ENCODE measurements at places on chromosomes 1 and 21.

- peak; percentile 35 for DNase-seq
Measured at GRCh38 chr1:23019863-23020625, 776 bp downstream of the KDM1A start.

GRCh38 chr1:241860922-241861321 lies 12.9 kb downstream of the EXO1 start:
- no peak for DNase-seq

DNA sequence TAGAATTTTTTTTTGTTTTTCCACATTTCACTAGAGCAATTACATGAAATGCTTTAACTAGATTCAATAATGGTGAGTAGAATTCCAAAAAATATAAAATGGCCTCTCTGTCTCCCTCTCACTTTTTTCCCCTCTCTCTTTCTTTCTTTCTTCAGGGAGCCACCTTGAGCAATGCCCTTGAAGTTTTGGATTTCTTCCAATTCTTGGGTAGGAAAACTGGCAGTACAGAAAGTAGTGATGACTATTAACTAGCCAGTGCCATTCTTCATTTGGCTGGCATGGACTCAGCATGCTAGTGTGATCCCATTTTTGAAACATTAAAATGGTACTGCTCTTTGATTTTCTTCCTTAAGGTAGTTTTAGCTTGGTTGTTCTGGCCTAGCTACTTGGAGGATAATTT lies 4.5 kb upstream of the FNBP1L start:
- DNase-seq, result no peak

DNA sequence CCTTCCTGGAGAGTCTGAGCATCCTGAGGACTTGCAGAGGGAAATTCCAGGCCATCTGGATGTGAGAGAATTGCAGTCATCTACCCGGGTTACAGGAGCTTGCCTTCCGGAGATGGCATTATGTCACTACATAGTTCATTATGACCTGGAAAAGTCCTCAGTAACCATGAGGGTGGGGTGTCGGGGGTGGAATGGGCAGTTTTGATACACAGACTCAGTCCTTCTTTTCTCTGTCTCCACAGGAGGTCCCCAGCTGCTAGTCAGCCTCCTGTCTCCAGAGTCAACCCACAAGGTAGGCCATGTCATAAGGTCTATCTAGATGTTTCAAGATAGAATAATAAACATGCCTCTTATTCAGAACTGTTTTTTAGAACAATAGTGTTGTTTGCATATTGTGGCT lies 268.2 kb upstream of the SGIP1 start:
- no peak for DNase-seq

GRCh38 chr1:22704440-22705067 lies 6.1 kb upstream of the EPHB2 start:
- DNase-seq, result peak; percentile 46

DNA sequence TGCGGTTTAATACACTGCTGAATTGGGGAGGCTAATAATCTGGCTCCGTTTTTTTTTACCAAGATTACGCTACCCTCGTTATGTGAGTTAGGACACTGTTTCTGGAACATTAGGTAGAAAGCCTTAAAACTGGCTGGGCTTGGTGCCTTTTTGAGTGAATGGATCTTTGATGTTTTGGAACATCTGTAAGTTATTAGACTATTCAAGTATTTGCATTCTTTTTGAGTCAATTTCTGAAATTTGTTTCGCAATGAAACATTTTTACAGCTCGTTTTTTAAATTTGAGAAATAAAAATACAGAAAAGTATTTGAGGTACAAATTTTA lies 106.9 kb downstream of the LTN1 start:
- DNase-seq, result no peak

DNA sequence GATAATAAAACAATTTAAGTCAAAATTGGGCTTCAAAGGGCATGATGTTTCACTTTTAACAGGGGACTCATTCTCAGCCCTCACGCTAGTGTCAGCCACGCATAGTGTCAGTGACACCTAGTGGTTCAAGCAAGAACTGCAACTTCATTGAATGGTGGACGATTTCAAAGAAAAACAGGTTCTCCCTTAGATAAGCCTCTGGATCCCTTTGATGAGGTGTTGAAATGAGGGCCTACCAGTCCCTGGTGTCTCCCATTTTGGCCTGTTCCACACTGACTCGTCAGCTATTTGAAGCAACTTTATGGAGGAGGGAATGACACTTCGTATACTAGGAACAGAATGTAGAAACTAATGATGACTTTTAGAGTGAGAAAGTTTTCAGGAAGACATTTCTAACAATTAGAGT lies 56.2 kb downstream of the FCRL5 start:
- DNase-seq, result no peak

DNA sequence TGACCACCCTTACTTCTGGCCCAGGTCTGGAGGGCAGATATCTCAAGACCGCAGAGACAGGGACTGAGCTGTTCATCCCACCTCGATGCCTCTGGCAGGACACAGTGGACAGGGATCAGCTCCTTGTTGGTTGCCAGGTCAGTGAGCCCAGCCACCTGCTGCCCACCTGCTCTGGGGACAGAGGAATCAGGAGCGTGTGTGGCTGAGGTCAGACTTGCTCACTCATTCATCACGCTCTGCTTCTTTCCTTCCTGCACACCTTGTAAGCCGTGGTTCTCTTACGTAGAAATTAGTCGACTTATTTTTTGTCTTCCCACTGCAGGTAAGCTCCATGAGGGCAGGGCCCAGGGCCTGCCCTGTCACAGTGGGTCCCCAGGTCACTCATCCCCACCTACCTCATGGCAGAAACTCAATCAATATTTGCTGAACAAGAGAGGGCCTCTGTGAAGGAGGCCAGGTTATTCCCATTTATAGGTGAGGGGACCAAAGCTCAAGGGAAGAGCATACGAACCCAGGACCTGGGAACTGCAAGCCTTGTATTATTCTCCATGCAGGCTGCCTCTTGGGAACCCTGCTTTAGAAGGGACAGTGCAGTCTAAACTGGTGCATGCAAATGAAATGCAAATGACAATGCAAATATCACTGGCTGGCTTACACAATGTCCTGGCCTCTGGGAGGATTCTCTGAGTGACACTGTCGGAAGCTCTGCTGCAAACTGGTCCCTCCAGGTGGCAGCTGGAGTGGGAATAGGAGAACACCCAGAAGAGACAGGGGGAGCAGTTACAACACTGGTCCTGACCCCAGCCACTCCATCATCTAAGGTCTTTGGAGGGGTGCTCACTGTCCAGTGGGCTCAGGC lies 58.4 kb upstream of the PAX7 start:
- no peak for DNase-seq

DNA sequence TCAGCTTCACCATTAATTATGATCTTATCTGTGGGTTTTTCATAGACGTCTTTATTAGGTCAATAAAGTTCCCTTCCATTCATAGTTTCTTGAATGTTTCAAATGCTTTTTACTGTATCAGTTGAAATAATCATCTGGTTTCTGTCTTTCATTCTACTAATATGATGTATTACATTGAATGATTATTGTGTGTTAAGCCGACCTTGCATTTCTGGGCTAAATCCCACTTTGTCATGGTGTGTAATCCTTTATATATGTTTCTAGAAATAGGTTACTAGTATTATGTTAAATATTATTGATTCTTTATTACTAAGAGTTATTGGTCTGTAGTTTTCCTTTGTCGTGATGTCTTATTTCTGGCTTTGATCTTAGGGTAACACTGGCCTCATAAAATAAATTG lies 134.9 kb downstream of the FASLG start:
- no peak for DNase-seq

- peak; percentile 39 for DNase-seq
Measured at GRCh38 chr21:35400233-35400939, 351.3 kb upstream of the RUNX1 start.

DNA sequence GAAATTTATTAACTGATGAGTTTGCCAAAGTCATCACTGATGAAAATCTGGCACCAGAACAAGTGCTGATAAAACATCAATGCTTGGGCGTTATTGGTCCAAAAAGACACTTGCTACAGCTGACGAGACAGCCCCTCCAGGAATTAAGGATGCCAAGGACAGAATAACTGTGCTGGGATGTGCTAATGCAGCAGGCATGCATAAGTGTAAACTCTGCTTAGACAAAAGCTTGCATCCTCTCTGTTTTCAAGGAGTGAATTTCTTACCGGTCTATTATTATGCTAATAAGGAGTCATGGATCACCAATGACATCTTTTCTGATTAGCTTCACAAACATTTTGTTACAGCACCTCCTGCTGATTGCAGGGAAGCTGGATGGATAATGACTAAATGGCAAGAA lies 402.0 kb downstream of the LTN1 start:
- no peak for DNase-seq

- DNase-seq, result no peak
Measured at GRCh38 chr1:36737767-36738166, 255.1 kb upstream of the CSF3R start.

DNA sequence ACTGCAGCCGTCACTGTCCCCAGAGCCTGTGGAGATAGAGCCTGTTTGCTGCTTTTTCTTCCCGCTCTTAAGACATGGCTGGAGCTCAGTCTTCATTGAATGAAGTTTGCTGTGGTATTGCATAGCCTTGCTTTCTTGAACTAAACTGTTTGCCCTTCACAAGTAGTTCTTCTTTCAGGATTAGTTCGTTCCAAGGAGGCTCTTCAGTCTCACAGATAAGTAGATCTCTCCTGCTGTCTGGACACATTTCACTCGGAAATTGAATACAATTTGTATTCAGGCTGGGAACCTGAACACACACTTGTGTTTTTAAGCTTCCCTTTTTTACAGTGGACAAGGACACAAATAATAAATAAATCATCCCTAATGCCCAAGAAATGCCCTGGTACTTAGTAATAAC lies 34.7 kb downstream of the IFNAR1 start:
- DNase-seq, result no peak

DNA sequence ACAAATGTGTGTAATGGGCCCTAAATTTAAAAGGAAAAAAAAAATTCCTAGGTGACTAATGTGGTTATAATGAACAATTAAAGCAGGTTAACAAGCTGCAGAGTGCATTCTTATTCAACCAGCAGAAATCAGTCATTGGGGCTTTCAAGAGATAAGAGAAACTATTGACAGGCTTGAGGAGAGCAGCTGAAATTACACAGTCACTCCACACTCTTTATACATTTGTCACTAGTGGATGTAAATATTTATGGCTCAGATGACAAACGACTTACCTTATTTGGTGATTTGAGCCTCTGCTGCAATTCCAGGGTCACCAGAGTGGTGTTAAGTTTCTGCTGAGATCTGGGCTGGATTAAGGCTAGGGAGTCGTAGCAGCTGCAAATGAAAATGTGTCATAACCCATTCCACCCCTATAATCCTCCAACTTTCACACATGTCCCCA lies 896.3 kb downstream of the TTLL7 start:
- peak; percentile 77 for DNase-seq

DNA sequence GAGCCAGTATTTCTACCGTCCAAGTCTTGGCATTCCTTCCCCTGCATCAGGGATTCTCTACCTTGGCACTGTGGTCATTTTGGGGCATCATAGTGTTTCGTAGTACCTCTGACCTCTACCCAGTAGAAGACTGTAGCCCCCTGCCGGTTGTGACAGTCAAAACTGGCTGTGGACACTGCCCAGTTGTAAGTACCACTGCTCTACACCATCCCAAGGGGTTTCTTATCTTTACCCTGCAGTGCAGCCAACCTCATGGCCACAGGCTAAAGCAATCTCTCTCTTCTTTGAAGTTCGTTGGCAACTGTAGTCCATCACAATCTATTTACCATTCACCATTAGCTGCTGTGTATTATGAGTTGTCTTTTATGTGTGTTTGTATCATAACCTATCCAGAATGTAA lies 29.3 kb upstream of the ERO1B start:
- DNase-seq, result no peak

GRCh38 chr1:23574265-23574754 lies 15.0 kb upstream of the ID3 start:
- DNase-seq, result no peak

- DNase-seq, result no peak
Measured at GRCh38 chr1:79089946-79090345, 83.4 kb upstream of the ADGRL4 start.

DNA sequence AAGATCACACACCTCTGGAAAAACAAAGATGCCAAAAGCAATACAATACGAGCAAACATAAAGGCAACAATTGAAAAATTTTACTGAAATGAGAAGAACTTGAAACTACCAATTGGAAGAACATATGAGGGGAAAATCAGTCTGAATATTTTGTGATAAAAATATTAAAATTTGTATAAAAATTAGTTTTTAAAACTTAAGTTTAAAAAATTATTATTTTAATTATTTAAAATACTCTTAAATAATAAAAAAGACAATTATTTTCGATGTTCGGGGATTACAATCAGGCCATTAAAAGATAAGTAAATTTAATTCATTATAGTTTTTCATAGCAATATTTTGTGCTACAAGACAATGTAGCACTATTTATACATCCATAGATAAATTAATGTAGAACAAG lies 1239.3 kb downstream of the AMY1C start:
- no peak for DNase-seq

- no peak for DNase-seq
Measured at GRCh38 chr1:222953585-222953984, 138.7 kb downstream of the DISP1 start.

DNA sequence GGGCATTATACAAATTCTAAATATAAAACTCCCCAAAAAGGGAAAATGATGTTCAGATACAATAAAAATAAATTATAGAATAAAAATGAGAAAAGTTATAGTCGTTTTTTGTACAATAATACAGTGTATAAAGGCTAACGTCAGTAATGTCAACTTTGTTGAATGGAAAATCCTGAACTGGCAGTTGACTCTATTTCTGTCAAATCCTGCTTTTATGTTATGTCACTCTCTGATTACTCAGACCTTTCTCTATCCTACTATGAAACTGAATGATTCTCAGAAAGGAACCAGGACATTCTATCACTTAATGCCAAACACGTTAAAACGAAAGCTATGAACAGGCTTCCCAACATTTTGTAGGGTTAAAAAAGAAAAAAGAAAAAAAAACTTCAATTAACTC lies 636.4 kb downstream of the USP25 start:
- no peak for DNase-seq

DNA sequence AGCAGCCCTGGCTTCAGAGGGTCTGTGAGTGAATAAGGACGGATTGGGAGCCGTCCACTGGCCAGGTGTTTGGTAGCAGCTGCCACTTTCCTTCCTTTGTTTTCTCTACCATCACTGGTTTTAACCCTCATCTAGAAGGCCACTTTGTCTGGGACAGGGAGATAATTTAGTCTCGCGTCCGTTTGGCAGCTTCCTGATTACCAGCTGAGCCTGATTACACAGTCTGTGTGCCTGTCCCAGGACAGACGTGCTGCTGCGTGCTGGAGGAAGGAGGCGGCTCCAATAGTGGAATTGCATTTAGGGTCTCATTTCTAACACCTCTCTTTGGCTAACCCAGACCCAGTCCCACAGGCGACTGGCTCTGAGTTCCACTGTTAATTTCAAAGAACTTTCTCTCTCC lies 24.6 kb upstream of the CASQ2 start:
- DNase-seq, result no peak

DNA sequence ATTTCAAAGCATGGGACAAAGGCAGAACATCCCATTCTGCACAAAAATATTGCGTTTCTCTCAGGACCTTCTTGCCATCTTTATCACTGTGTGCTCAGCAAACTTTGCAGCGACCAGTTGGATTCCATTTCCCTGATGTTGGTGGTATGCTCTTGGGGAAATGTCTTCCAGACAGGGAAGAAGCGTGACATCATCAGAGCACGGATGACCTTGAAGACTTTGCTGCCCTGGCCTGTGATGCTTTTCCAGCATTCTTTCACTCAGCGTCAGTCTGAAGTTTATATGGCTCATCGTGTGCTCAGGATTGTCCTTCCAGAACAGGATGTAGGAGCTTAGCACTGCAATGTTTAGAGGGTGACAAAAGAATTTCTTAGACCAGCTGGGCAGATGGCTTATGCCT lies 131.4 kb upstream of the F3 start:
- DNase-seq, result no peak

GRCh38 chr1:212256369-212256768 lies 28.8 kb upstream of the PPP2R5A start:
- no peak for DNase-seq

- no peak for DNase-seq
Measured at GRCh38 chr1:228311091-228311490, 95.5 kb downstream of the TRIM11 start.
